ENCODE measurements at places on chromosomes 4 and X.

DNA sequence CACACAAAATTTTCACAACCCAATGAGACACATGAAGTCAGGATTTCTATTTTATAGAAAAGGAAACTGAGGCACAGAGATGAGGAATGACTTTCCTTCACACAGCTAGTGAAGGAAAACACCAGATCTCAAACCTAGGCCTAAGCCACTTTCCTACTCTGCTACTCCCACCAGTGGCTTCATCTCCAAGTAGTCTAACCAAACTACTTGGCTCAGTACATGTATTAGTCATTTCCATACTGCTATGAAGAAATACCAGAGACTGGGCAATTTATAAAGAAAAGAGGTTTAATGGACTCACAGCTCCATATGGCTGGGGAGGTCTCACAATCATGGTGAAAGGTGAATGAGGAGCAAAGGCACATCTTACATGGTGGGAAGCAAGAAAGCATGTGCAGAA, 196.6 kb downstream of the EVC2 start:
- no peak for DNase-seq

GRCh38 chr4:65018313-65018712, 609.1 kb upstream of the TECRL start:
- DNase-seq, result no peak

GRCh38 chr4:184061582-184061981, 156.1 kb downstream of the ENPP6 start:
- DNase-seq, result no peak

DNA sequence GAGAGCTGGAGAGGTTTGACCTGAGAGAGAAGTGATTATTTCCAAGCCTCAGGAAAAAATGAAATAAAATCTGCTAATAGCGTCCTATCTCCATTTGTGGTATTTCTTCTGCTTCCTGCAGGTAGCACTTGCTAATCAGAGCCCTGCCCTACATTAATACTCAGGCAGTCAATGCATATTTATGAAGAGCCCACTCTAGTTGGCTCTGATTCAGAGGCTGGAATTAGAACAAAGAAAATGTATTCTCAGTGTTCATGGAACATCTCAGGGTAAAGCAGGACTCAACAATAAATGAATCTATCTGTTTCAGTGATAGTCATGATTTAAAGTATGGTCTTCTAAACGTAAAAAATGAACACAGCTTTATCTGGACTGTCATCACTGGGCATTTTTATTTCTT, 1.4 kb upstream of the ATP8A1 start:
- no peak for DNase-seq

GRCh38 chrX:131073607-131074006, 15.5 kb downstream of the ARHGAP36 start:
- DNase-seq, result no peak

- DNase-seq, result no peak
Measured at GRCh38 chrX:23434356-23434884, 99.8 kb downstream of the PTCHD1 start.

DNA sequence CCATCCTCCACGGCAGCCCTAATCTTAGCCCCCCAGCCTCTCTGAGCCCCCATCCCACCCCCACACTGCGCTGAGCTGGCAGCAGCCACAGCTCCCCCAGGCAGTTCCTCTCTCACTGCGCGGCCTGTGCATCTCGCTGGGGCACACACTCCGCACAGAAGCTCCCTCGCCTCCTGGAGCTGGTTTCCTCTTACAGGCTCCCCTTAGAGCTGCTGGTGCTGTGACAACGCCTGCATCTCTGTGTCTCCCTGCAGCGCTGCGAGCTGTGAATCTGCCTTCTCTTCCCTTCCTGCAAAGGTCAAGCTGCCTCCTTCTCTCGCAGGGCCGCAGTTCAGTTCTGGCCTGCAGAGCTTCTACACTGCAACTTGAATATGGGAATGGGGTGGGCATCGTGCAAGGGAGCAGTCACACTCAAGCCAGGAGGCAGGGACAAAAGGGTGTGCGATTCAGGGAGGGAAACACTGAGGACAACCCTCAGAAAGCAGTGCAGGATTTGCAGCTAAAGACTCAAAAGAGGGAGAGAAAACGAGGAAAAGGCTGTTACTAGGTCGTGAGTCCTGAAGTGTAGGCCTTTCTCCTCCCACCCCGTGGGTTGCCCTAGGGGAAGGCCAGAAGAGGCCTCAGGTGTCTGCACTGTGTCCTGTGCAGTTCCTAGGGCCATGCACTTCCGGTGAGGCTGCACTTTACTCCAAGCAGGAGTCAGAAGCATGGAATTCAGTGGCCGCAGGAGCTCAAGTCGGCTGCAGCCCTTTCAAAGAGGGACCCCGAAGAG, 87.0 kb downstream of the BCOR start:
- no peak for DNase-seq

- DNase-seq, result no peak
Measured at GRCh38 chr4:155411546-155411945, 34.8 kb upstream of the MAP9 start.

- no peak for DNase-seq
Measured at GRCh38 chrX:22788221-22788620, 211.5 kb upstream of the DDX53 start.

GRCh38 chr4:181017038-181017437, 1226.2 kb upstream of the TENM3 start:
- no peak for DNase-seq

DNA sequence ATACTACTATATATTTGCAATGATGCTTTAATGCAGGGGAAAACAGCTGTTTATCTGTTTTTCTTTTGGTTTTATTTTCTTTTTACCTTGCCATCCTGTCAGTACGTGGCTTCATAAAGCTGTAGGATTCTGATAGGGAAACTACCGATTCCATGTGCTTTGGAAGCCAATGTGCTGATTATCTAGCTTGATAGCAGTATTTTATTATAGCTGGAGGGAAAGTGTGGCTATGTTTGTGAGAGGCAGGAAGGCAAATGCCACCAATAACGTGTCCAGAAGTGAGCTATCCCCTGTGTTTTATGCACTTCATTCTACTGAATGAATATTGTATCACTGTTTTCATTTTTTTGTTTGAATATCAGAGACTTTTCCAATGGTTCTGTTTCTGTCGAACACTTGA, 43.7 kb downstream of the IL15 start:
- no peak for DNase-seq

DNA sequence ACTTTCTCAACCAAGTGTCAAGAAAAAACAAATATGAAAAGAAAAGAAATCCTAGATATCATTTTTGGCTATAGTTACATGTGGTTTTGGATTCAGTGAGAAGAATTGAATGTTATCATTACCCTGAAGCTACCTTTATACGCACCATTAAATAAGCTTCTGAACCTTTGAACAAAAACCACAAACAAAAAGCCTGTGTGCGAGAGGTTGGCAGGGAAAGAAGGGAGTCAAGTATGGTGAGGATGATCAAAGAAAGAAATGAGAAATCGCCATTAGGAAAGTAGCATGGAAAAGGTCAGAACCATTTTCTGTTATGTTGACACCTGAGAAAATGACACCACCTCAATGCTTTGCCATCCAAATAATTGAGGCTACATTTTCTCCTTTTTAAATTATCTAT, 1.2 kb upstream of the SLC7A11 start:
- DNase-seq, result no peak

- no peak for DNase-seq
Measured at GRCh38 chr4:126991965-126992364, 640.8 kb upstream of the INTU start.

DNA sequence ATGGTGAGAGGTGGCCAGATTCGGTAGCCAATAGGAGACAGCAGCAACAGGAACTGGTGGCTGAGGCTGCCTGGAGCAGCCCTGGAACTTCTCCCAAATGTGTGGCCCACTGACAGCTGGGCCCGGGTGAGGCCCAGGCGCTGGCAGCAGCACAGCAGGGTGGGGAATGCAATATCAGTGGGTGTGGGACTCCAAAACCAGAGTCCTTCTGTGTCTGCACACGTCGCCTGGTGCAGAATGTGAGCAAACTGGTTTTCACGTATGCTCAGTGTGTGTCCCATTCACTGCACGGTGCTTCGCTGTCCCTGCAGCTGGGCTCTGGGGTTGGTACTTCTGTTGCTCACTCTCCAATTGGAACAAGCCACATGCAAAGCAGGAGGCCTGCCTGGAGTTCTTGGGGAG, 14.4 kb upstream of the CENPU start:
- DNase-seq, result no peak

DNA sequence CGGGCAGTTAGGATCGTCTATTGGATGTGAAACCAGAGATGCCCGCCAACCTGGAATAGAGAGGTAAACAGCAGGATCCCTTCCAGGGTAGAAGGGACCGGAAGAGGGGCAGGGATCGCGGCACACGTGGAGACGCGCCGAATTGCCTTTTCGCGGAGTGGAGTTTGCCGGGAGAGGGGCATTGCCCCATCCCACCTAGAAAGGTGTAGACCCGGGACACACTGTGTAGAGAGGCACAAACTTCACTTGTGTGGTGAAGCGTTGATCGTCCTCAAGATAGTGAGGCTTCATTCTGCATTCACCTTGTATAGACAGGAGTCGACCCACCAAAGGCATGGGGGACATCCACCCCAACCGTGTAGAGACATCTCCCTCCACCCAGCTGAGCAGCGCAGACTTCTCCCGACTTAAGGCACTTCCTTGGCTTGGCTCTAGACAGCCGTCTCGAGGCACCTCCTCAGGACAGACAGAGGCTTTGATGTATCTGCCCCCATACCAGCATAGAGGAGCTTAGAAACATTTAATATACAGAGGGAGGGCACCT, 410 bp downstream of the GNL3L start:
- DNase-seq, result no peak

DNA sequence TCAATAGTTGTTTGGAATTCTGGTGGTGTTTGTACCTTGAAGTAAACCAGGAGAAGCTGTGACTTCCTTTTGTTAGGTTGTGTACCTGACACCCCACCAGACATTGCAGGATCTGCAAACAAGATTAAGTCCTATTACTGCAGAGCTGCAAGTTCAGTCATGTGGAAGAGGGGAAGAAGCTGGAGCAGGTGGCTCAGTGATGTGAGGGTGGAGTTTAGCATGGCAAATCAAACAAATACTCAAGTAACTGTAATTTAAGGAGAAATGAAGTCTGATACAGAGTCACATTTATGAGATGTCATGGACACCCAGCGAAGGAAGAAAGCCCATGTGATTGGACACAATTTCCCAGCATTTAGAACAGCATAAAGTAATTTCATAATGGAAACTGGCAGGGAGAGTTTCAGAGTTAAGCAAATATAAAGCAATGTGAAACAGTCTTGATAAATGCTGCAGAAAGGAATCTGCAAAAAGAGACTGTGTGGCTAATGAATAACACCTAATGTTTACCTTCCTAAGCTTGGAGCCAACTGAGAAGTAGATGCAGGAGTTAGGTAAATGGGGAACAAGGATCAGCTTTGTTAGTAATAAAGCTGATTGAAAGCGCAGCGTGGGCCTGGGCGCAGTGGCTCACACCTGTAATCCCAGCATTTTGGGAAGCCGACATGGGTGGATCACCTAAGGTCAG, 249.1 kb downstream of the GBA3 start:
- DNase-seq, result no peak

GRCh38 chr4:34676400-34676799, 1567.9 kb downstream of the ARAP2 start:
- no peak for DNase-seq

DNA sequence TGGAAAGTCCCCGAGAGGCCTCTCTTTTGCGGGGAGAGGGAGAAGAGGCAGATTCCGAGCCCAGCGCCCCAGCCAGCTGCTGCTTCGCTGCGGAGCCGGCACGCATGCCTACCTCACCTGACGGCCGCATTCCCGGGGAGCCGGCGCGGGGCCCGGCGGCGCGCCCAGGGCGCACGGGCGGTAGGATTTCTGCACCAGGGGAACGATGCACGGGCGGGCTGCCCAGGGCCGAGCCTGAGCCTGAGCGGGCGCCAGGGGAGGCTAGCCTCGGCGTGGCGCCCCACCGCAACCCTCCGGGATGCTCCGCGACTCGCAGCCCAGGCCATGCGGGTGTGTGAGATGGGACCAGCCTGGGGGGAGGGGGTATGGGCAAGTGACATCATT, 81.3 kb upstream of the SCML1 start:
- no peak for DNase-seq

GRCh38 chrX:2504706-2505332, 4.0 kb upstream of the DHRSX start:
- DNase-seq, result no peak

- DNase-seq, result no peak
Measured at GRCh38 chr4:92994727-92995126, 691.0 kb downstream of the GRID2 start.

- DNase-seq, result no peak
Measured at GRCh38 chrX:129875669-129876068, 30.3 kb upstream of the UTP14A start.

DNA sequence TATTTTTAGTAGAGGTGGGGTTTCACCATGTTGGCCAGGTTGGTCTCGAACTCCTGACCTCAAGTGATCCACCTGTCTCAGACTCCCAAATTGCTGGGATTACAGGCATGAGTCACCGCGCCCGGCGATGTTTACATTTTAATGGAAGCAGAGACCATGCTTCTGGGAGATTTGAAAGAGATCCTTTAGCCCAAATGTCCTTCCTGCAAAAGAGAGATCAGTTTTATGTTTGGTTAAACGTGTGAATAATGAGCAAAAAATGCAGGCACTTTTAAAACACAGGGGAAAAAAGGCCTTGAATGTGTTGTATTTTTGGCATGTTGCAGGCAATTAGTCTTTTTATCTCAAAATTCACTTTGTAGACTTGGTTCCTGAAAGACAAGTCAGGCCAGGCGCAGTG, 95.8 kb upstream of the ELOVL6 start:
- DNase-seq, result no peak

- no peak for DNase-seq
Measured at GRCh38 chr4:36414248-36414647, 132.8 kb downstream of the DTHD1 start.

DNA sequence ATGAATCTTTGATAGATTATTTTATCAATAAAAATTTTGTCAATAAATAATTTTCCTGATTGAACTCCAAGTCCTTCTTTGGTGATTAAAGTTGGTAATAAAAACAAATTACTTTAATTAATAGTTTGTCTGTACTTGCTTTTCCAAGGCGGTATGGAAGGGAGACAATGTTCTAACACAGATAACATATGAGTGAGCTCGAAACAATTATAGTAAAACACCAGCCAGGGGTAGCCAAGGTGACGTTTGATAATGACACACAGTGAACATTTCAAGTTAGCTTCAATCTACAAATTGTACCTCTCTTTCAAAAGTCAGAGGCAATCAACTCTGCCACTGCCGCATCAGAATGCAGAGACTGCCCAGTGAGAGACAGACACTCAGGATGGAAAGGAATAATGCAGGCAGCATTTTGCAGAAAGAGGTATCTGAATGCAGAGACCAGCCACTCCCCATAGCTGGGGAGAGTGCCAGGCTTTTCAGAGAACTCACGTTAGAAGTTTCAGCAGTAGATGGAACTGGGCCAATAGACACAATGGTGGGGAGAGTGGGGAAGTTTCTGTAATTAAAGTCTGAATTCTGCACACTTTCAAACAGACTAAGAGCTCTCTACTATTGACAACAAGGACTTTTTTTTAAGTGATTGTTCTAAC, 18.1 kb upstream of the ATOH1 start:
- no peak for DNase-seq
